ENCODE measurements at places on chromosomes 12 and 14.

DNA sequence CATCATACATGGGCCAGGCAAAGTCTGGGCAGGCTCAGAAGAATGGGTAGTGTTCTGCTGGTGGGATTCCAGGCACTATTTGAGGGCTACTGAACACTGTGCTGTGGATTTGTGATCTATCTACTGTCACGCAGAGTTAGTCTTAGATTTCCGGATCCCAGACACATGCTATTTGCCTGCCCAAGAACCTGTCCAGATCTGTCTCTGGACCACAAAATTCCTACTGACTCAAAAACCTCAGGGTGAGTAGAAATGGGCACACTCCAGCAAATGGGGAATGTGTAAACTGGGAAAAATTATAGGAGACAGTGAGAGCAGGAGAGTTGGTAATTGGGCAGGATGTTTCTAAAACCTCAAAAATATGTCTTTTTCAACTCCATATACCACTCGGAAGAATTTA lies 129.9 kb downstream of the GALC start:
- DNase-seq, result no peak

DNA sequence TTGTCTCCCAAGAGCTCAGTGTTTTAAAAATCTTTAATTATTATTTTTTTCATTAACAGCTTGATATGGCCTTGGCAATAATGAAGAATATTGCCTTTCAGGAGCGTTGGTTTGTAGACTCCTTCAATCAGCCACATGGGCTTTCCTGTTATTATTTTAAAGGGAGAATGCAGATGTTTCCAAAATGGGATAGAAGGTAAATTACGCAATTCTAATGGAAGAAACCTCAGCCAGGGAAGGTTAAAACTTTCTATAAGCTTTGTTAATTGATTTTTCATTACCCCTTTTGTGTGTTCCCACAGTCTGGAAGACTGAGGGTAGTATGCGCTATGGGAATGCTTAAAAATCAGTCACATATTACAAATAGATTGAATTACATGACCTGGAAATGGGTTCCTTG lies 188.4 kb upstream of the NAV3 start:
- DNase-seq, result no peak

DNA sequence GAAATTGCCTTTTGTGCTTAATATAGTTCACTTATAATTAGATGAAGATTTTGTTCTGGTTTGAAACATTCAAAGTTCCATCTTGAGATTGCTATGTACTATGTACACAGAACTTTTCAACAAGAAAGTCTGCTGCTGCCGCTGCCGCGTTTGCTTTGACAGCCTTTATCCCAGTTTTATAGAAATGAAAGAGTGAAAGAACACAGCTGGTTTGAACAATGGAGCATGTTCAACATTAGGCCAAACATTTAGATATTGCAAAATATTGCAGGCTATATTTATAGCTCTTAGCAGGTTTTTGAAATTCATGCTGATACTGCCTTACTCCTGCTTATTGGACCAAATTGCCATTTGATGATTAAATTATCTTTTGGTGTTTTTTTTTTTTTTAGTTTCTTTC lies 299.8 kb upstream of the PRKD1 start:
- DNase-seq, result no peak

DNA sequence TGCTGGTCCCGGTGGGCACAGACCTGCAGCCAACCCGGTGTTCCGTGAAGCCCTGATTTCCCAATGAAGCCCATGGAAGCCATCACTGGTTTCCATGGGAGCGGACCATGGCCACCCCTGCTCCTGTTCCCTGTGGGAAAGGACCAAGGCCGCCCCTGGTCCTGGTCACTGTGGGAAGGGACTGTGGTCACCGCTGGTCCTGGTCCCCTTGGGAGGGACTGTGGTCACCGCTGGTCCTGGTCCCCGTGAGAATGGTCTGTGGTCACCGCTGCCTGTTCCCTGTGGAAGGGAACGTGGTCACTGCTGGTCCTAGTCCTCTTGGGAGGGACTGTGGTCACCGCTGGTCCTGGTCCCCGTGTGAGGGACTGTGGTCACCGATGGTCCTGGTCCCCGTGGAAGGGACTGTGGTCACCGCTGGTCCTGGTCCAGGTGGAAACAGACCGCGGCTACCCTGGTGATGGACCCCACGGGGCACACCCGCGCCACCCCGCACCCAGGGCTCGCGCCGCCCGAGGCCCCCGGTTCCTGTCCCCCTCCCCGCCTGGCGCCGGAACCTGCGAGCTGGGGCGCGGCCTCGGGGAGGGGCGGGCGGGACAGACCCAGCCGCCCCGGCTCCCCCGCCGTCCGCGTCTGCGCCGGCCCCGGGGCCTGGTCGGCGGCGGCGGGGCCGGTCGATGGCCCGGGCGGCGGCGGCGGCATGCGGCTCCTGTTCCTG lies at the start of gene GLT1D1:
GLT1D1 (plus strand) TSS at position 594 of the 715 bp plus-strand sequence; CDS start at position 698, 104 bp downstream.
- no peak for DNase-seq

GRCh38 chr14:89598548-89599186 lies 181.6 kb upstream of the FOXN3 start:
- no peak for DNase-seq

DNA sequence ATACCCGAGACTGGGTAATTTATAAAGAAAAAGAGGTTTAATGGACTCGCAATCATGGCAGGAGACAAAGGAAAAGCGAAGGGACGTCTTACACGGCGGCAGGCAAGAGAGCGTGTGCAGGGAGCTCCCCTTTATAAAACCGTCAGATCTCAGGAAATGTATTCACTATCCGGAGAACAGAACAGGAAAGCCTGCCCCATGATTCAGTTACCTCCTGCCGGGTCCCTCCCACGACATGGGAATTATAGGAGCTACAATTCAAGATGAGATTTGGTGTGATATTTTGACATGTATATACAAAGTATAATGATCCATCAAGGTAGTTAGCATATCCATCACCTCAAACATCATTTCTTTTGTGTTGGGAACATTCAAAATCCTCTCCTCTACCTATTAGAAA lies 2.3 kb upstream of the CDCA4 start:
- no peak for DNase-seq

GRCh38 chr14:102078831-102079699 lies 7.8 kb downstream of the HSP90AA1 start:
- DNase-seq, result no peak

DNA sequence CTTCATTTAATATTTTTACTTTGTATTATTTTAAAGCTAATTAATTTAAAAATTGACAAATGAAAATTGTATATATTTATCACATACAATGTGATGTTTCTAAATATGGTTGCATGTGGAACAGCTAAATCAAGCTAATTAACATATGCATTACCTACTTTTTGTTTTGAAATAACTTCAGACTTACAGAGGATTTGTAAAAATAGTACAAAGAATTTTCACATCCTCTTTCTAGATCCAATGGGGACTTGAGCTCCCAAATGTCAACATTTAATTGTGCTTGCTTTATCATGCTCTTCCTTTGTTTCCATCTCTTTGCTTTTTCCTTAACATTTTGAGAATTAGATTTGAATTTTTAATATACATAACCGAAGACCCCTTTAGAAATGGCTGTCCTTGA lies 6.6 kb downstream of the DCD start:
- DNase-seq, result no peak

DNA sequence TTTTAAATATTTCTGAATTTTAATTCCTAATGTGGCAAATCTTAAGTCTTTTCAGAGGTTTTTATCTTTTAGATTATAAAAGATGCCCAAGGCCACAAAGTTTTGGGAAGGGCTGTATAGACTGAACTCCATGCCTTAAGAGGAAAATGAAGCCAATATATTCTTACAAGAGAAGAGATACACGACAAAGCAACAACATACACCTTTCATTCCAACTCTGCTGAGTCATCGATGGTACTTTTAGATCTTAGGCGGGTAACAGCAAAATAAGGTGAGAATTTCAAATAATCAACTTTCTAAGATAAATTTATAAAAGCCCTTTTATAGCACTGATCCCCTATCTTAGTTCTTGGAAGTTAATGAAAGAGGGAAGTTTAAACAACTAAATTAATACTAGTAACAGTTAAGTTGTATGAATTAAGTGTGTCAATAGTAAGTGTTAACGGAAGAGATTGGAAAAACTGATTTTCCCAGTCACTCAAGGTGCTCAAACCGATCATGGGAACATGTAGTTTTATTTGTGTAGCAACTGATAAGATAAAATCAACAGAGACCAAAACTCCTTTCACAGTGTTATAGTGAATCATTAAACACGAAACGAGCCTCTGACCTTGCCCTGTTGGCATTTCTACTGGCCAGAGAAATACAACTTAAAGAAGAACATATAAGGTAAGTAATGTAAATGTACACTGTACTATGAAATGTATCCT lies 18.8 kb upstream of the PIK3C2G start:
- no peak for DNase-seq

GRCh38 chr14:71487941-71488340 lies 444.3 kb upstream of the RGS6 start:
- no peak for DNase-seq

DNA sequence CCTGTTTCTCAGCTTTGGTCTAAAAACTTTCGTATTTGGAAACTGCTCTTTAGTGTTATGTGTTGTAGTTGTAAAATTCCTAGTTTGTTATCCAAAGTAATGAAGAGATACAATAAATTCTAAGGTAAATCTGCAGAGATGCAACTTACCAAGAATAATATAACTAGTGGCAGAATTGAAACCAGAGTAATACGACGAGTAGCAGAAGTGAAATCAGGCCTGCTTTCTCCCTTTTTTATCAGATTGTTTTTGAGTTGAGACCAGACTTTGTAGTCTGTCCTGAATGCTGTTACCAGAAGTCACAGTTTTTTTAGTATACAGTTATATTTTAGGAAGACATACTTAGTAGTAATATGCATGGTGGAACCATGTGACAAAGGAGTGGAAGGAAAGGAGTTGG lies 12.5 kb downstream of the PAPOLA start:
- DNase-seq, result no peak

- DNase-seq, result no peak
Observed at GRCh38 chr14:100375266-100375962, 52.3 kb downstream of the SLC25A47 start.

DNA sequence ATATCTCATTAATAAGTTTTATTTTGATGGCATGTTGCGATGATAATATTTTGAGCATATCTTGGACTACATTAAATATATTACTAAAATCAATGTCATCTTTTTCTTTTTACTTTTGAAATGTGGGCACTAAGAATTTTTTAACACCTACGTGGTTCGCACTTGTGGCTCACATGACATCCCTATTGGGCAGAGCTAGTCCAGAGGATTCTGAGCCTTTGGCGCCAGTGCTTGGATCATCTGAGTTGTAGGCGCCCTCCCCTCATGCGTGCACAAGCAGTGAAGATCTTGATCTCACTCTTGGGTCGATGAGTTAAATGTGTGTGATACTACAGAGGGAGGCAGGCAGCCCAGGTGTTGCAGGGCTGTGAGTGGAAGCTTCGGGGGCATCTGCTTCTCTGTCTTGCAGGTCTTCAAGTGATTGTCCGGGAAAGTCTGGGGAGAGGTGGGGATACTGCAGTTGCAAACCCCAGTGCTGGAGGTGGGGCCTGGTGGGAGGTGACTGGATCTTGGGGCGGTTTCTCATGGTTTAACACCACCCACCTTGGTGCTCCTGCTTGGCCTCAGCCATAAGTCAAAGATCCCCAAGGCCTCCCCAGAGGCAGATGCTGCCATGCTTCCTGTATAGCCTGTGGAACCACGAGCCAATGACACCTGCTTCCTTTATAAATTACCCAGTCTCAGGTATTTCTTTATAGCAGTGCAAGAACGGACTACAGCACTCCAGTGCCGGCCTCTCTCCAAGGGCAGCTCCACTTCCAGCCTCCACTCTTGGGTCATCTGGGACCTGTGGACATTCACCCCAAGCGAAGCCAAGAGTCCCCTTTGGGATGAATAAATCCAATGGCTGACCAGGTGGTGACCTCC lies 46.1 kb upstream of the PPP2R5C start:
- DNase-seq, result no peak

- no peak for DNase-seq
Observed at GRCh38 chr12:97535582-97535981, 73.0 kb downstream of the RMST start.

DNA sequence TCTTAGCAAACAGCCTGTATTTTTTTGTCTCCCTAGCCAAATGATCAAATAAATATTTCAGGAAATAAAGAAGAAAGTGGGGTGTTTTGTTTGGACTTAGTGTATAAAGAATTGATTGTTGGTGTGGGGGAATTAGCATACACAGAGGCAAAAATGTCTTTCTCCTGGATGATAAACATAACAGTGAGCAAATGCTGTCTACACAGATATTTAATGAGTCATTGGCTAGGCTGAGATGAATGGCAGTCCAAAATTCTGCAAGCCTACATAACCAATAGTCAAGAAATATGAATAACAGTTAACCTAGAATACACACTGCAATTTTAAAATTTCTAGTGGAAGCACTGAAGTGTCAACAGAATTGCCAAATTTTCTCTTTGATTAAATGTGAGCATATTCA lies 35.8 kb downstream of the MYF5 start:
- DNase-seq, result no peak

GRCh38 chr12:104930388-104931326 lies 27.4 kb downstream of the SLC41A2 start:
- no peak for DNase-seq

DNA sequence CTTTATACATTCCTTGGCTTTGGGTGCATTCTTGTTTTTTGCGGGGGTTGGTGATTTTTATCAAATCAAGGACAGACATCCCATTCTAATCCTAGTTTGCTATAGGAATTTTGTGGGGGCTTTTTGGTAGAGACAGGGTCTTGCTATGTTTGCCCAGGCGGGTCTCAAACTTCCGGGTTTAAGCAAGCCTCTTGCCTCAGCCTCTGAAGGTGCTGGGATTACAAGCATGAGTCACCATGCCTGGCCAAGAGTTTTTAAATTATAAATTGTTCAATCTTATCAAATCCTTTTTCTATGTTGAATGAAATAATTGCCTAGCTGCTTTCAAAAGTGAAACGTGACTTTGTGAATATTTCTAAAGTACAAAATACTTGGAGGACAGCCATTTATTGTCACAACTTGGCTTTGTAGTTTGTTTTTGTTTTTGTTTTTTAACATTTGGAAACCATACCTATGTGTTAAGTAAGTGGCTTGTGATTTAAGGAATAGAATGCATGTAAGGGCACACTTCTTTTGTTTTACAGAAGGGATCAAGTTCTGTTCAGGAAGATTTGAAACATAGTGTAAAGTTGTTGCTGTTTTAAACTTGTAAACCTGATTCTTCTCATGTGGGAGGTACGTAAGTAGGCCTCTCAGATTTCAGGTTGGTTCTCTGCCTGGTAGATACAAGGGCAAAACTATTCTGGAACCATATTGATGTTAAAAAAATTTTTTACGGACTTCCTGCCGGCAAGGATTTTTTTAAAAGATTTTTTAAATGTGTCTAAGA lies 13.4 kb downstream of the MARK3 start:
- no peak for DNase-seq

DNA sequence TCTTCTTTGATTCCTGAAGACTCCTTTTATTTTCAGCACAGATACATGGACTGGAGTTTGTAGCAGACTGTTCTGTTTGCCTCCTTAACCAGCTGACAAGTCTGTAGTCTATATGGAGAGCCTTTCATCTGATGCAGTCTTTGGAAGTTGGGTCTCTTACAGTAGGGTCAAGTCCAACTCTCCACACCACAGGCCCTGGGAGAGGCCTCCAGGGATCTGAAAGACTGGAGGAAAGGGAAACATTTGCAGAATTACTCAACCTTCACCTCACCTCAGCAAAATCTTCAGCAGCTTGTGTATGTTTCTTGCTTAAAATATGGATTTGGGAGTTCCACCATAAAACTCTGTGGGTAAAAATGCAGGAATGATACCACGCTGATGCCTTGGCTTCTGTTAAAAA lies 188.4 kb downstream of the MSRB3 start:
- no peak for DNase-seq
